ENCODE measurements at places on chromosomes 1 and 21.

DNA sequence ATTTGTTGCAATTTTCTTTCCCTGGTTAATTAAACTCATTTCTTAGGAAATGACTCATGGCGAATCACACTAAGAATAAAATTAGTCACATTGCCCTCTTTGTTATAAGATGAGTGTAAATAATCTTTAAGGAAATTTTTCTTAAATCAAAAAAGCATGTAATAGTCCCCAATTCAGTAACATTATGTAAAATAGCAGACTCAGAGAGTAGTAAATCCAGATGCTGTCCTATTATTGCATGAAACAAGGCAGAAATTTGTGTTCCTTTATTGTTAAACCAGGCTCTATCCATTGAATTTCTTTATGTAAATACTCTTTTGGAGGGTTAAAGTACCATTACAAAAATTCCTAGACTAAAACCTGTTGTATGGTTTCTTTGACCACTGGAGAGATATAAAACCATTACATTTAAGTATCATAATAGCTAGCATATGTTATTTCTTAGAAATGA is 154.5 kb upstream of the C1orf87 start:
- DNase-seq = no peak

- no peak for DNase-seq
Measured at GRCh38 chr1:201883786-201884185, 4.9 kb upstream of the SHISA4 start.

- peak; percentile 79 for DNase-seq
Measured at GRCh38 chr1:22969304-22969709, 3.4 kb downstream of the LACTBL1 start.

DNA sequence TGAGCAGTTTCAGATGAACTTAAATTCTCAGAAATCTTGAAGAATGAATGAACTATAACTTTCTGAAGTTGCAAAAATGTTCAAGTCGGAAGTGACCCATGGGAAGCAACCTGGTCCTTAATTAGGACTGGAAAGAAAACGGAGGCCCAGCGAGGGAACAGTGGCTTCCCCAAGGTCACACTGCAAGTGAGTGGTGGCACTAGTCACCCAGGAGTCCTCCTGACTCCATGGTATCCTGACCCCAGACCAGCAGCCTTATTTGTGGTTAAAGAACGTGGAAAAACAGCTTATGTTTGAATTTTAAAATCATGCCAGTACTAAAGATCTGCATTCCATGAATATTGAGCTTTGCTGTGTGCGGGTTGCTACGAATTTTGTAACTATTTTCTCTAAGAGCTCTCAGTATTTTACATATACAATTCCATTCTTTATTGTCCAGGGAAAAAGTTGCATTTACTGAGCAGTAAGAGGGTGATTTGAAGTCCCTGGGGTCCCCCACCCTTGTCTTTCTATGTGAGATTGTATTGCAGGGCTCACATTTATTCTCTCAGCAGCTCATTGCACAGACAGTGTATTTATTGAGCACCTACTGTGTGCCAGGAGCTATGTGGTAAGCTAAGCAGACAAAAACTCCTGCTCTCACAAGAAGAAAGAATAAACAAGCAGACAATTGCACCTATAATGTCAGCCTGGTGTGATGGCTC is 61.6 kb upstream of the ATP5PO start:
- DNase-seq = no peak

GRCh38 chr21:26812173-26812572 is 33.0 kb downstream of the ADAMTS1 start:
- no peak for DNase-seq

GRCh38 chr1:153856763-153857162 is 66.0 kb downstream of the GATAD2B start:
- DNase-seq = no peak

DNA sequence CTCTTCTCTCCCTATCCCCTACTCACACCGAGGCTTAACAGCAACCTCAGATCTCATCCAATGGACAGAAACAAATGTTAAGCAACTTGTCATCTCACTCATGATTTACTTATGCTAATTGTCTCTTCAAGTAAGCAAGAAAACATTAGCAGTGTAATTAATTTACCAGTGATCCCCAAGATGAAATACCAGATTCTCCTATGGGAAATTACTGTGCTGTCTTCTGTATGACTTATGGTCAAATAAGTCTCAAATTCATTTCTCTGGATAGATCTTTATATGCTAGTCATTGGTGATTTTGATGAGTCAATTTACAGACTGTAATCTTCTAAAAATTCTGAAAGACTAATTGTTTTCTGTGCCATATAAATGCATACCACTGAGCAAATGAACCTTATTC is 32.9 kb upstream of the L1TD1 start:
- no peak for DNase-seq

DNA sequence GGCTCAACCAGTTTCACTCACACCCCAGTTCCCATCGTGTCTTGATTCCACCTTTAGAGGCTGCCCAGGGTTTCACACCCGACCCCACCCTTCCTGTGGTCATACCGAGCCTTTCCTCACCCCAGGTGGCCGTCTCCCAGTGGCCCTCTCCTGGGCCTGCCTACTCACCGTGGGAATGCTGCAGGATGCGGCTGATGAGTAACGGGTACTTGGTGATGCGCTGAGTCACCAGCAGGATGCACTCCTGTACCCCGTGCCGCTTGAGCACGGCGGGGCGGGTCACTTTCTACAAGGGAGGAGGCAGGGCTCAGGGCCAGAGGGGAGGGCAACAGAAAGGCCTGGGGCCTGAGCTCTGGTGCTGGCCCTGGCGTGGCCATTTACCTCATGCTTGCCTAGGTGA is 16.4 kb downstream of the ARHGEF2 start:
- DNase-seq = peak; percentile 88

DNA sequence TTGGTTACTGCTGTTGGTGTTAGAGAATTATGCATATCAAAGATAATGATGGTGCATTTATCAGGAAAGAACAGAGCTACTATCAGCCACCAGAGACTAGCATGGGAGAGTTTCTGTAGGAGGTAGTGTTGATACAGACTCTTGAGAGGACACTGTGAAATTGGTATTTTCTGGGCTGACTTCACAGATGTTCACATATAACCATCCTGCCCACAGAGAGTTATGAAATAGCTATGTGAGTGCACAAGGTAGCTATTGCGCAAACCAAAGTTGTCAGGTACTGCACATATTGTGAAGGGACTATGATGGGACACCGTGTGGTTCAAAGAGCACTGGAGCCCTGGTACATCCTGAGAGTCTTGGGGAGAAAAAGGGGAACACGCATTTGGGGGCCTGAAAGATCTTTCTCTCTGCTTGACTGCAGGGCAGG is 1.4 kb upstream of the TLCD4 start:
- DNase-seq = no peak

DNA sequence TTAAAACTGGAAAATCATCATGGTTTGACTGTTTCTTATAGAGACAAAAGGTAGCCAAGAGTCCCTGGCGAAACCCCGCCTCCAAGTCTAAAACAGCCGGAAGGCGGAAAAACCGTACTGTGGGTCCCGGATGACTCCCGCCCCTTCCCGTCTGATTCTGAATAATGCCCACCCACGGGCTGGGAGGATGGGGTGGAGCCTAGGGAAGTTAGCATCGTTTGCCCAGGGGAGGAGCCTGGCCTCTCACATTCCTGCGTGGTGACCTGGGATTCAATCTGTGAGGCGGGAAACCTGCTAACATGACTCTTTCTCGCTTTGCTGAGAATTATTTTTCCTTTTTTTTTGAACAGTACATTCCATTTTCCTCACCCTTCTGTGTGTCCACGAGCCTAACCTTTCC is 124.9 kb downstream of the KCNK1 start:
- DNase-seq = no peak

DNA sequence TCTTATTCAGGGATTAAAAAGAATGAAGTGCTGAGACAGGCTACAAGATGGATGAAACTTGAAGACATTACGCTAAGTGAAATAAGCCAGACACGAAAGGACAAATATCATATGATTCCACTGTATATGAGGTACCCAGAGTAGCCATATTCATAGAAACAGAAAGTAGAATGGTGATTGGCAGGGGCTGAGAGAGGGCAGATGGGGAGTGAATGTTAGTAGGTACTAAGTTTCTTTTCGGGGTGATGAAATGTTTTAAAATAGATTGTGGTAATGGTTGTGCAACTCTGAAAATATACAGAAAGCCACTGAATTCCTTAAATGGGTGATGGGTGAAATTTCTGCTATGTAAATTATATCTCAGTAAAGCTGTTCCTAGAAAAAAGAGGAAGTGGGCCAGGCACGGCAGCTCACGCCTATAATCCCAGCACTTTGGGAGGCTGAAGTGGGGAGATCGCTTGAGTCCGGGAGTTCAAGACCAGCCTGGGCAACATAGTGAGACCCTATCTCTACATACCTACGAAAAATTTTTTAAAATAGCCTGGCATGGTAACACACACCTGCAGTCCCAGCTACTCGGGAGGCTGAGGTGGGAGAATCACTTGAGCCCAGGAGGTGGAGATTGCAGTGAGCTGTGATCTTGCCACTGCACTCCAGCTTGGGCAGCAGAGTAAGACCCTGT is 15.9 kb downstream of the SLC27A3 start:
- DNase-seq = peak; percentile 57

DNA sequence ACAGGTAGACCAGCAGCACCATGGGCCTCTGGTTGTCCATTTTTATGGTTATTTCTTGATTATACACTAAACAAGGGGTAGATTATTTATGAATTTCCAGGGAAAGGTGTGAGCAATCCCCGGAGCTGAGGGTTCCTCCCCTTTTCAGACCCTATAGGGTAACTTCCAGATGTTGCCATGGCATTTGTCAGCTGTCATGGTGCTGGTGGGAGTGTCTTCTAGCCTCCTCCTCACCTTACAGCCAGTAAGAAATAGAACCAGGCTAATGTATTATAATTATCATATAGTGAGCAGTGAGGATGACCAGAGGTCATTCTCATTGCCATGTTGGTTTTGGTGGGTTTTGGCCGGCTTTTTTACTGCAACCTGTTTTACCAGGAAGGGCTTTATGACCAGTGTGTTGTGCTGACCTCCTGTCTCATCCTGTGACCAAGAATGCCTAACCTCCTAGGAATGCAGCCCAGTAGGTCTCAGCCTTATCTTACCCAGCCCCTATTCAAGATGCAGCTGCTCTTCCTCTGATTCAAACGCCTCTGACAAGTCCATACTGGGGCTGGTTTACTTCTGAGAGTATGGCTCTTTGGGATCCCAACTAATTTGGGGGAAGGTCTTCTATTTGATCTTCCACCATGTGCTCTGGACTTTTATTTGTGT is 13.5 kb upstream of the TINAGL1 start:
- no peak for DNase-seq

GRCh38 chr1:74650561-74650960 is 23.0 kb downstream of the ERICH3 start:
- peak; percentile 25 for DNase-seq

DNA sequence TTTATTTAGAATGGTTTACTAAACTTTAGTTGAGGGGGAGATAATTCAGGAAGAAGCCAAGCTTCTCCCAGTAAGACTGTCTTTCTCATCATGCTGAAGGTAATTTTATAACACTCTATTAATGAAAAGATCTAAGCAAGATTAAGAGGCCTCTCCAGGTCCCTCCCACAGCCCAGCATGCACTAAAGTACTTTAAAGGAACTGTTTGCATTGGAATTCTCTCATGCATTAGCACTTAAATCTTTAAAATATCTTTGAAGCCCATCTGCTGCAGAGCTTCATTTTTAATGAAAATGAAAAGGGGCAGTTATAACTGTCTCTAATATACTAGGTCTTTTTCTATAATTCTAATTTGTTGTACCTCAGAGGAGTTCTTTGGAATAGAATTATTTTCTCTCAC is 1379.1 kb upstream of the ADGRL4 start:
- DNase-seq = no peak

GRCh38 chr1:53197291-53198200 is 922 bp downstream of the CPT2 start:
- DNase-seq = no peak

- peak; percentile 15 for DNase-seq
Measured at GRCh38 chr1:220426989-220427388, 100.9 kb upstream of the MARK1 start.

DNA sequence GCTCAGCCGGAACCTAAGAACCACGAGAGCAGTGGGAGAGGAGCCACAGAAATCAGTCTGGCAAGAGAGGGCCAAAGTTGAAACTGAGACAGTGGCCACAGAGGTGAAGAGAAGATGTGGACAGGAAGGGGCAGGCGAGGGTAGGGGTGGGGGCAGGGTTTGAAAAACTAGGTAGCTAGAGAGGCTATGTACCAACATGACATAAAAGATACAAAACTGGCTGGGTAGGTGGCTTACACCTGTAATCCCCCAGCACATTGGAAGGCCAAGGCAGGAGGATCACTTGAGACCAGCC is 28.4 kb upstream of the TIAM1 start:
- DNase-seq = no peak

- DNase-seq = no peak
Measured at GRCh38 chr1:83520797-83521196, 478.1 kb downstream of the TTLL7 start.

DNA sequence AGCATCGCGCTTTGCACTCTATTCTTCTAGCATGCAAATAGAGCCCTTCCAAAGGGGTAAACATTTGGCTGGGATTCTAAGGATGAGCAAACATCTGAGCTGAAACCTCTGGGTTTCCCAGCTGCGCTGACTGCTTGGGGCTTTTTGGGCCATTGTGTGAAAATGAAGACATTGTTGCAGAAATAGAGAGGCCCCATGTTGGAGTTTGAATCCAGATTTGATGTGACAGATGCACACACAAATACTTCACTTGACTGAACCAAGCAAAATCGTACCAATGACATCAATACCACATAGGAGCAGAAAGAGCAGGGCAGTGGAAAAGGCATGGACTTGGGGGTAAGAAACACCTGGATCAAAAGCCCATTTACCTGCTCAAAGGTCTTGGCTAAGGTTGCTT is 144.6 kb upstream of the HMGB4 start:
- DNase-seq = no peak

DNA sequence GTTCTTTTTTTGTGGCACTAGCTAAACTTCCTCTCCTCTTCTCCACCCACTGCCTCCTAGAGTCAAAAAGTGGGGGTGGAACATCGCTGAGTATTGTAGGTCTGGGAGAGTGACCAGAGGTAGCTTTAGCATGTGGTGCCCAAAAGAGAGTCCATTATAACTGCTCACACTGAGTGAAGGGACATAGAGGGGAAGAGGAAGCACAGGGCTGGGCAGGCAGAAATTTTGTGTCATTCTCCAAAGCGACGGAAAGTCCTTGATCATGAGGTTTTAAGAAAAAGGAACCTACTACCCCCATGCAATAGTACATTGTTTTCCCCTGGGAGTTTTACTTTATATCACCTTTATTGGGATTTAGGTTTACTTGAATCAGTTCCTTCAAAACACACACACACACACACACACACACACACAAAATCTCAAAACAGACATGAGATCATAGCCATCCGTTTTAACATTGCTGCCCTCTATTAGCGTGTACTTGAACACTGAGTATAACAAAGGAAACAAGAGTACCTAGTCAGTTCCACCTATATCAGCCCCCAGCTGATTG is 4.1 kb downstream of the CD84 start:
- no peak for DNase-seq

GRCh38 chr1:62405247-62405646 is 31.6 kb upstream of the USP1 start:
- no peak for DNase-seq
